ENCODE measurements at places on chromosomes 2 and 18.

GRCh38 chr2:188576651-188577050 is 285.0 kb downstream of the GULP1 start:
- DNase-seq: no peak

DNA sequence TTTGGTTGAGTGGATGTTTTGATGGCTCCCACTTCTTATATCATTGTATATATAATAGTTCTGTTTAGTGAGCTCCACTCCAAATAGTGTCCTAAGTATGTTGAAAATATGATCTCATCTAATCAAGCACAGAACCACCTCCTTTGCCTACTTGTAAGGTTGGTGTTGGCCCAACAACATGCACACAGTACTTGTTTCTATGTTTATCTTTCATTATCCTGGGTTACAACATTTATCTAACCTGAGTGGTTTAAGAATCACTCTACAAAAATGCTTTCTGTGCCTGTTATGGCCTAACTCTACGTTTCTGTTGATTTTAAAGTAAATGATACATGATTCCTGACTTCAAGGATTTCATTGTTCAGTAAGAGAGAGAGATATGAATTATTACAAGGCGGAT is 281.9 kb downstream of the FIGN start:
- no peak for DNase-seq

- DNase-seq: no peak
These were observed at the start of gene STON1 for GRCh38 chr2:48530033-48530811. STON1 (plus strand) TSS chr2:48530154; CDS start chr2:48580634, 50,480 bp downstream.

DNA sequence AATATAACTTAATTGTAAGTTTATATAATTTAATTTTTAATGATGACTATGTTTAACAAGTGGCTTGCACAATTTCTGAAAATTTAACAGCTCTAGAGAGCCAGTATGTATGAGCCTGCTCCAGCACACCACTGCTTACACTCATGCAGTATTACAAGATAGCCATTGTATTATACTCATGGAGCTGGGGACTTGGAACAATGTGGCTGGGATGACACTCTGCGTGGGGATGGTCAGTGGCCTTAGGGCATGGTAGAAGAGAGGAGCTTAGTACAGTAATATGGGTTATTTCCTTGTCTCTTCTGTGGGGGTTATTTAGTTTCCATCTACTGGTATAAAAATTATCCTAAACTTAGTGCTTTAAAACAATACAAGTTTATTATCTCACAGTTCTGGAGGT is 105.1 kb upstream of the STON1 start:
- no peak for DNase-seq

Data from GM18507 (cell line).